ENCODE measurements at places on chromosomes 1 and 21.

DNA sequence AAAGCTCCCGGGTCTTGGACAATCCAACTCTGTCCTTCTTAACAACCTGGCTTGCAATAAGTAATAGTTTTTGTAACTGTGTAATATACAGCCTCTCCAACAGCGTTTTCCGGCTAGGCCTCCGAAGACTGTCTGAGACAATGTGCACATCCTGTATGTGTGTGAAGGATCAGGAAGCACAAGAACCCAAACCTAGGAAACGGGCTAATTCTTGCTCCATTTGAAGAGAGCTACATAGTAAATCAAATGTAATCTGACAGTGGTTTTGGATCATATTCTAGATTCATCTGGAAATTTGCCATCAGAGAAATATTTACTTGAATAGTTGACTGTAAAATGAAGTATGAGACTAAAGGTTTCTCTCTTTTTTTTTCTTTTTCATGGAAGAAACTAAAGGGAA is 1.2 kb downstream of the GPR52 start:
- DNase-seq, result no peak

GRCh38 chr1:160144921-160145320 is 6.5 kb upstream of the ATP1A4 start:
- no peak for DNase-seq

DNA sequence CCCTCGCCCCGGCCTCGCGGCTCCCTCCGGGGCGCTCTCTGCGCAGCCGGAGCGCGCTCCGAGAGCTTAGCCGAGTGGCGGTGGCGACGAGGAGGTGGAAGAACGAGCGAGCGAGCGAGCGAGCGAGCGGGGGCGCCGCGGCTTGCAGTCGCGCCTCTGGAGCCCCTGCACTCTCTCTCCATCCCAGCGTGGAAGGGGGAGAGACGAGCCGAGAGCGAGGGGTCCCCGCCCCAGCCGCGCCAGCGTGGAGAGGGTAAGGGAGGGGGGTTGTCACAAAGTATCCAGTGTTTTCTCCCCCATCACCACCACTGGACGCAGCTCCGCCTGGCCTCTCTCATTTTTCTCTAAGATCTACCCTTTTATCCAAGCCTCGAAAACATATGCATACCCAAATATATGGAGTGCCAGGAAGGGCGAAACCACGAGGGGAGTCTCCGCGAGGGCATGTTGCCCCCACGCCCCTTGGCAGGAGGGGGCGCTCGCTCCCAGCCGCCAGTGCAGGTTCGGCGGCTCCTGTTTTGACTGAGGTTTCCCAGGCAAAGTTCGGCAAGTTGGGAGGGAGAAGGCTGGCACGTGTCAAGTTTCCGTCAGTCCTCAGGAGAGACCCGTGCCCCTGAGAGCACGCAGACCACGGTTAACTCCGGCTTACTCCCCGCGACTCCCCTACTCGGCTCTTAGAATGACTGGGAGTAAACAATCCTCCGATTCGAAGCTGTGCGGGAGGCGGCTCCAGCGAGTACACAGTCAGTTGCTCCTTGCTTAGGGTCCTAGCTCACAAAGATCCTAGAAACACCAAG is 569 bp upstream of the DAB1 start:
- DNase-seq, result no peak

GRCh38 chr21:27079636-27080240 is 112.8 kb upstream of the ADAMTS5 start:
- no peak for DNase-seq

- DNase-seq, result no peak
These were observed 3.3 kb downstream of the RIPPLY3 start for GRCh38 chr21:37009740-37010341.

DNA sequence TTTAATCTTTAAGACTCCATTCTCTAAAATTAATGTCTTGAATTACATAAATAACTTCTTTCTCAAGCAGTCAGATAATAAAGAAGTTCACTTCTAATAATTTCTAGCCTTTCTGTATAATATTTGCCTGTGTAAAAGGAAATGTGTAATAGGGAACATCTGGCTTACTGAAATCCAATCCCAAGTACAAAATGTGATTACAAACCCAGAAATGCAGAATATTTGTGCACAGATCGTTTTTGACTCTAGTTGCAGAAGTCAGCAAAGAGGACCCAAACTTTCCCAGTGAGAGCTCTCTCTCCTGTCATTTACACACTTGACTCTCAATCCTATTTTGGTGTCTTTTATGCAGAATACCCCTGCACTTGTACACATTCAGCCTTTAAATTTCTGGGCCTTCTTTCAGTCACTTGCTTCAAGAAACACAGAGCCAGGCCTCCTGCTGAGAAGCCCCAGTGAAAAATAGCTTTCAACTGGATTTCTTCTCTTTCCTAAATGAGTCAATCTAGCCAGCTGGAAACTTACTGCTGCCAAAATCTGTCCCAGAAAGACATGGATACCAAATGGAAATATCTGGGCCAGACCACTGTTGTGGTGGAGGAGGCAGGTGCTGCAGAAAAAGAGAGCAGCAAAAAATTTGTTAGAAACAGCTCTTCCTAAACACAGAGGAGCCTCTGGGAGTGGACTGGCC is 68.5 kb upstream of the ADAM30 start:
- DNase-seq, result no peak

GRCh38 chr1:81149649-81150325 is 650.9 kb upstream of the ADGRL2 start:
- DNase-seq, result no peak

- DNase-seq, result no peak
These were observed 27.4 kb upstream of the KCNJ15 start for GRCh38 chr21:38229260-38229877.
